ENCODE measurements at places on chromosomes 7 and 10. TPM values are rescaled to one million over a fixed set of nuclear protein-coding genes. Genes with fewer than 3 reads are reported as not detected.

DNA sequence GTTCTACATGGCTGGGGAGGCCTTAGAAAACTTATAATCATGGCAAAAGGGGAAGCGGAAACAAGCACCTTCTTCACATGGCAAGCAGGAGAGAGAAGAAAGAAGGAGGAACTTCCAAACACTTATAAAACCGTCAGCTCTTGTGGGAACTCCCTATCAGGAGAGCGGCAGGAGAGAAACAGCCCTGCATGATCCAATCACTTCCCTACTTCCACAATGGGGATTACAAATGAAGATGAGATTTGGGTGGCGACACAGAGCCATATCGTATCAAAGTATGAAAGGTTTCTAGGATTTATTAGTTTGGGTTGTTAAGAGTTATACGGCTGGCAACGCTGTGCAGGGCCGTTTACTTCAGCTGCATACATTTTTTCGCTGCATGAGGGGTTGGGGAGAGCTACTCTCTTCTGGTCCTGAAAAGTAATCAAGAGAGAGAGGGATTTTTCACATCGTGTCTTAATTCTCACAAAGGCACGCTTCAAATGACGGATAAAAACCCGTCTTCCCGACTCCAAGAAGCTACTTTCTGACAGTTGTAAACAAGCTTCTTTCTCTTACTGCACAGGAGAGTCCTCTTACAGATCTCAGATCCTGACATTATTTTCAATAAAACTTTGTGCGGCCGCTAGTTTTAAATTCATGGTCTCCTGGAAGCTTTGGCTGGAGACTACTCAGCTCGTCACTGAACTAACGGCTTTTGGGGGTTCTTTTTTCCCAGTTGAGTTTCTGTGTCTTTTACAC, 751 bp upstream of the GTPBP10 start:
- DNase-seq: peak; percentile 5

GRCh38 chr10:95260909-95261552, 29.8 kb downstream of the PDLIM1 start:
- DNase-seq: no peak

DNA sequence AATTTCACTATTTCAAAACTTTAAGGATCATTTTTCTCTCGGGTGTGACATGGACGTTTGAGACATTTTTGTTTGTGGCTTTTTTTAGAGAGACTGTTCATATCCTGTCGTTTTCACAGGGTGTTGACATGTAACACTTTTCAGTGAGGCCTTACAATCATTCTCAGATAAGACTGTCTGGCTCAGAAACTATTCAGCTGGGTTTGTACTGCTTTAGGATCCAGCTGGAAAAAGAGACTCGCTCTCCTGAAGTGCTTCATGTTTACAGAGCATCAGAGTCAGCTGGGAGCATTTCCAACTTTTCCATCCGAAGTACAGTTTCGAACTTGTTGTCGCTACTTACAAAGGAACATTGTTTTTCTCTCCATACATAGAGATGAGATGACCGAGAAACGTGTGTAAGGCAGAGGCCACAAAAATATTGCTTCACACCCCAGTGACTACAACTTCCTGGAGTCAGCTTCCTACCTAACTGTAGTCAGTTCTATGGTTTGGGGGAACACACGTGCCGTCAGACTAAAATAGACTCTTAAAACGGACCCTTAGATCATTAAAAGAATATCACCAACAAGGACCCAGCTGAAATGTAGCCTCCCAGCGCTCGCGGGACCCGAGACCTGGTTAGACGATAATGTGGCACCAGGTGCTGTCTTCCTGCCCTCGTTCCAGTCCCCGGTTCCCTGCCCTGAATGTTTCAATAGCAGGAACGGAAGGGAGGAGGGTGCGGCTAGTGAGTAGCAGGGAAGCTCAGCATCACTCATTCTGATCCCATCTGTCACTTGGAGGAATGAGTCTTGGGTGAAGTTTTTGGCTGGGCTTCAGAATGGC, 78.0 kb downstream of the MKI67 start:
- DNase-seq: no peak

DNA sequence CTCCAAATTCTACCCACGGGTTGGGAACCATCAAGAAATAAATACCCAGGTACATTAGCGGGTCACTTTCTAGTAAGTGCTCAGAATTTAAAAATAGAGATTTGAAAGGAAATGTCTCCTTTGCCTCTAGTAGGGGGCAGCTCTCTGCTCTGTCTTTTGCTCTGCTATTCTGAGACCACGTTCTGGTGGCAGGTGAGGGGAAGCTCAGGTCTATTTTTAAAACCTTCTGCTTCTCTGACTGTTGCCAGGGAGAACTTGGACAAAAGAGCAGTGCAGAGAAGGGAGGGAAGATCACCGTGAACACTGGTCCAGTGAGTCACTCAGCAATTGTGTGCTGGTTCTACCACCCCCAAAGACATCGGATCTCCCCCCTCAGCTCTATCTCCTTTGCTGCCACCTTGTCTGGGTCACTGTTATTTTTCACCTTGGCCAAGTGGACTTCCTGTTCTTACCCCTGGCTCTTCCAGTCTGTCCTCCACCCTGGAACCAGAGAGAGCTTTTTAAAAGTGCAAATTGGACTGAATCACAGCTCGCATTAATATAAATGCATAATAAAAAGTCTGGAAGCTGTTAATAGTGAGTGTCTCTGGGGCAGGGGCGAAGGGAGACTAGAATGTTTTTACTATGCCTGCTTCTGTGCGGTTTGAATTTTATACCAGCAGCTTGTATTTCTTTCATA, 72.4 kb upstream of the LOXL4 start:
- no peak for DNase-seq

DNA sequence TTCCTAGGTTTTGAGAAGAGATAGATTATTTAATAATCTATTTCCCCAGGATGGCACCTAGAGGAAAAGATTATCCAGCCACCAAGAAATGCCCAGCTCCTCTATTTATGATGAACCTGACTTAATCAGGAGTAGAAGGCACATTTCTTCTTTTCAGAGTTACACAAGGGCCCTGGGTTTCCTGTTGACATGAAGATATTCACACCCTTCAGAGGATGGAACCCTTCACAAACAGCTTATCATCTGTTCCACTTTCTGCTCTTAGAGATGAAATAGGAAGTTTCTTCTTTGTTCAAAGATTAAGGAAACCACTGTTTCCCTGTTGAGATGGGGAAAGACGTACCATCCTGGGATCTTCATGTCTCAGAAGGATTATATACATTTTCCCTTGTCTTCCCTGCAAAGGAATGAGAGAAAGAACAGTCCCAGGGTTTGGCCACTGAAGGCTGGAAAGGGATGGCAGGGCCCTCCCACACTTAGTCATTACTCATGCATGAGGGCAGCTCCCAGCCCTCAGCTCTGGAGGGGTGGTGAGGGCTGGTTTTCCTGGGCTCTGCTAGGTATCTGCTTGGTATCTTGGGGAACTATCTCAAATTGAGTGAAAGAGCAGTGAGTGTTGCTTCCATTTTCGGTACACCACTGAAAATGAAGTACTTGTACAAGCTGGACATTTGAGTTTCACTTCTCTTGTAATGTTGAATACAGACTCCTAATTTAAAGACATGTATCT, 64.0 kb downstream of the MTPAP start:
- no peak for DNase-seq

- no peak for DNase-seq
These were observed 12.6 kb downstream of the IQCE start for GRCh38 chr7:2571409-2571808.

DNA sequence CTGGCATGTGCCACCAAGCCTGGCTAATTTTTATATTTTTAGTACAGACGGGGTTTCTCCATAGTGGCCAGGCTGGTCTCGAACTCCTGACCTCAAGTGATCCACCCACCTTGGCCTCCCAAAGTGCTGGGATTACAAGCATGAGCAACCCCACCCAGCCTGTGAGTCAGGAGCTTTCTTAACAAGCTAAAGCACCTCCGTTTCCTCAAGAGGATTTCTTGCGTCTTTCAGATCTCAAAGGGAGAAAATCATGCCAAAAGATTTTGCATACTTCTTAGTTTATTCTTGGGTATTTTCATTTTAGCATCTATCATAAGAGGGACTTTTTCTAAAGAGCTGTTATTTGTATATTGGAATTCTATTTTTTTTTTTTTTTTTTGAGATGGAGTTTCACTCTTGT, 47.9 kb upstream of the FOXK1 start:
- DNase-seq: no peak

DNA sequence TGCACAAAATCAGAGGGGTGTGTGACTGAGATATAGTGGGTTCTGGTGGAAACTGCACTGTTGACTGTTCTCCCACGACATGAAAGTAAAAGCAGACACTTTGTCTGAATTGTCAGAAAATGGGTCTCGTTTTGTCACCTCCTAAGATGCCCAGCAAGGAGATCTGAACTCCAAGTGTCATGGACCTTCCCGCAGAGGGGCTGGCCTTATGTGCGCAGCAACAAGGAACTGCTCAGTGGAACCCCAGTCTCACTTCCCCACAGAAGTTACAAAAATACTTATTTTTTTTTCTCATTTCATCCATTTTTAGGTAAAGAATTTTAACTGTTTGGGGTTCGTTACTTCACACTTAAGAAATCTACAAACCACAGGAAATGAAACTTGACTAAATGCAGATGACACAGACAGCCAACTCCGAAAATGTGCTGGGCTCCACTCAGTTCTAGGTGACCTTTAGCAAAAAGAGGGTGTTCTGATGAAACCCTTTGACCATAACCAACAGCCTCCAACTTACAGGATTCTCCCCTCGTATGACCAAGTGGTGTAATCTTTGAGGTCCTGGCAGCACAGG, 115.0 kb downstream of the FAM107B start:
- no peak for DNase-seq

DNA sequence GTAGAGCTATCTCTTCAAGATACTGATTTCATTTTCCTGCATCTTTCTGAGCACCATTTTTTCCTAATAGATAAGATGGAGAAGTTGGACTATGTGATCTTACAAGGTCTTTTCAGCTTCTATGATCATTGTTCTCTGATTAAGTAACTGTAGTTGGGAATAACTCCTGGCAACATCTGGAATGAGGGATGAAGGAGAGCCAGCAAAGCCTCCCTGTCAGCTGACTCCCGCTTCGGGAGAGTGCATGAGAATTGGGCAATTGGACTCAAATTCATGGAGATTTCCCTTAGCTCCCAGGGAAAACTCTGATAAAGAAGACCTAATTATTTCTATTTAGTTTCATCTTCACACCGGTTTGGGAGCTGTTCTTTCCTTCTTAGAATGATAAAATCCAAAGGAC, 146.1 kb downstream of the CCDC71L start:
- DNase-seq: no peak

DNA sequence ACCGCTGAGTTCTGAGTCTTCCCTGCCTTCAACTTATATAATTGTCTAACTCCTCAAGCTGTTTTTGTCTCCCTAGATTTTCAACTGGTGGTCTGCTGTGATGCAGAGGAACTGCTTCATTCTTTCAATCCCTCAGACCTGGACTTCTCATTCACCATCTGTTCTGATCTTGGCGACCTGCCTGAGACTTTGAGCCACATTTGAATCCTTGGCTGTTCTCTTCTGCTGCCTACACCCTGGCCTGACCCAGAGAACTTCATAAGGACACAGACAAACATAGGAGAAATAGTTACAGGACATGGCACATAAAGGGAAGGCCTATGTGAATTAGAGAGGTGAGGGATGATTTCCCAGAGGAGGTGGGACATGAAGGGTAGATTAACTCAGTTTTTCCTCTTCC, 326.7 kb downstream of the PTEN start:
- no peak for DNase-seq

- no peak for DNase-seq
These were observed 595.9 kb downstream of the DNAJB6 start for GRCh38 chr7:157932498-157933218.

- DNase-seq: peak; percentile 88
These were observed 167.9 kb downstream of the NEURL1 start for GRCh38 chr10:103661198-103661950.

- no peak for DNase-seq
These were observed 150.8 kb downstream of the ARID5B start for GRCh38 chr10:62052276-62052675.

GRCh38 chr7:116101704-116102103, 71.1 kb upstream of the TFEC start:
- no peak for DNase-seq

- no peak for DNase-seq
These were observed 56.3 kb downstream of the ZMIZ1 start for GRCh38 chr10:79125092-79125491.

DNA sequence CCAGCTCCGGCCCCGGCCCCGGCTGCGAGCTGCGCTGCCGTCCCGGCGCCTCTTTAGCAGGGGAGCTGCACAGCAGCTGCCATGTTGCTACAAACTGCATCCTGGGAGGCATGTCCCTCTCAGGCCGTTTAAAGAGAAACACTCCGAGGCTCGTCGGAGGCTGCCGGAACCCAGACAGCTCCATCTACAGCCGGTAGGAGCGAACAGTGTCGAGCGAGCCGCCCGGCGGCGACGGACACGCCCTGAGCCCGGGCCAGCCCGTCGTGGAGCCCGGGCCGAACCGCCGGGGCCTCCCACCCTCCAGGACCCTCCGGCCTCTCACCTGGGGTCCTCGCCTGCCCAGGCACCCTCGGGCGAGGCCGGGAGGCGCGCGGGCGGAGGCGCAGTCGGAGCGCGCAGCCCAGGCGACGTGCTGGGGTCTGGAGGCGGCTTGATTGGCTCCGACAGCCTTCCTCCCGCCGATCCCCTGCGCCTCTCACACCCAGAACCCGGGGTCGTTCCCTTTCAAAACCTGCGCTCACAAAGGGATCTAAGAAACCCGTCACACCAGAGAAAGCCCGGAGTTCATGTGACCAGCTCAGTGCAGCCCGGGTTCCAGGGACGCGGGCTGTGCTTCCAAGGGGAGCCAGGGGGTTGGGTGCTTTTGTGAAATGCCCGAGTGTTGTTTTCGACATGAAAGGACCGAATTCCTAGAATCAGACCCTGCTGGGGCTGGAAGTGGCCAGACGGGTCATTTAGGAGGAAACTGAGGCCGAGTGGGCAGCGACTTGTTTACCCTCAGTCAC, at the start of gene ZNF777:
TSS of gene ZNF777 (minus strand) at position 570 of the 785 bp plus-strand sequence. CDS start 5,040 bp downstream, outside the sequence.
- DNase-seq: peak; percentile 71

GRCh38 chr10:113425008-113425407, 127.8 kb upstream of the HABP2 start:
- no peak for DNase-seq

DNA sequence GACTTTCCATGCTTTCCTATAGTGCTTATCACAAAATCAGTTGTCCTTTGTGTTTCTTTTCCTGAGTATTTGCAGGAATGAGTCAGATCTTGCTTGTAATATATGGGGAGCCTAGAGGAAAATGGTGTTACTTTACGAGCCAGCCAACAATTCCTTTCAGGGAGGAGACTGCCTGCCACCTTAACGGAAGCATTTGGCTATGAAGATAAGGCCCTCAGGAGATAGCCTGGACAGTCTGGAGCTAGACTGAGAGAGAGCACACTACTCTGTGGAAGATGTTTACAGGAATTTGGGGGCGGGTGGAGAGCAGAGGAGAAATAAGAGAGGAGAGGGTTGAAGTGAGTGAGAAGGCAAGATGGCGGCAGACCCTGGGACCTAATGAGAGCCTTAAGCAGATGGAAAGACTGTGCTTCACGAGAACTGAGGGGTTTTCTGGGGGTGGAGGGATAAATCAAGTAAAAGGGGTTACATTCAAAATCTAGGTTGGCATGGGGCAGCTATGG, 126.3 kb downstream of the SNX10 start:
- no peak for DNase-seq

Gene SPAG6
- not detected for total RNA-seq

Gene TMEM225B
- total RNA-seq: 1.8 TPM

Gene FAM25A
- not detected for total RNA-seq

Gene ASZ1
- total RNA-seq: not detected

Gene OIT3
- total RNA-seq: not detected
